ENCODE measurements at places on chromosomes 5 and 9.

DNA sequence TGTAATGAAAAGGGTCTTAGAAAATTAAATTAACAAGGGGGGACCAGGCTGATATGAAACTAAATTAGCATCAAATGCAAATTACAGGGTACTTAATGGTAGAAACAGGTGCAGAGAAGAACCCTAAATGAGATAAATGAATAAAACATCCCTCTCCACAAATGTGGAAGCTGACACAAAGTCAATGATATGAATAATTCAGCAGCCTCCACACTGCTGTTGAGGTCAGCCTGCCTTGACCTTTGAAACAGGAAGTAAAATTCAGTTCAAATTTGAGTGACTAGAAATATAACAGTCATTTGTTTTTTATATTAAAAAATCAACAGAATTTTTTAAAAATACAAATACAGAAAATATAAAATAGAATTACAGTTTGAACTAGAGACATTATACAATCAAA is 40.0 kb downstream of the EBF1 start:
- DNase-seq, result no peak

- no peak for DNase-seq
These were observed 1.3 kb downstream of the EEIG1 start for GRCh38 chr9:127979333-127980059.

GRCh38 chr9:94860678-94861588 is 134.4 kb downstream of the AOPEP start:
- peak; percentile 79 for DNase-seq

DNA sequence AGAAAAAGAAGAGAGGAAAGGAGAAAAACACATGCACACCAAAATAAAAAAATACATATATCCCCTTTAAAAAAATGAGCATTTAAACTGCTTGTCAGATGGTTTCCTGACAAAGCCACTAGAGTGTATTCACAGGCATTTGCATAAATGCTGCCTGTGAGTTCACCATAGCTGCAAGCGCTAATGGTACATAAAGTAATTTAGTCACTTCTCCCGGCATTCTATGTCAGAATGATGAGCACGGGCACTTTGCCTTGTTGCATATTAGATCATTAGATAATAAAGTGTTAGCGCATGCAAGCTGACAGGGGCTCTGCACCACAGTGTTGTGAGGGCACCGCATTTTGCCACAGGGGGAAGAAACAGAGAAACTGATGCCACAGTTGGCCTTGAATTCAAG is 280.6 kb downstream of the EBF1 start:
- no peak for DNase-seq

GRCh38 chr5:112529525-112529924 is 110.4 kb upstream of the EPB41L4A start:
- no peak for DNase-seq

Measured in AG04449 (cell line).